ENCODE measurements at places on chromosomes 1 and 21.

- no peak for DNase-seq
Observed at GRCh38 chr1:55544826-55545225, 329.7 kb upstream of the USP24 start.

GRCh38 chr1:106233511-106233910 is 823.0 kb upstream of the PRMT6 start:
- no peak for DNase-seq

GRCh38 chr1:169884634-169885033 is 9.1 kb downstream of the SCYL3 start:
- DNase-seq: no peak

- DNase-seq: no peak
Observed at GRCh38 chr21:44649521-44650100, 3.4 kb downstream of the KRTAP10-11 start.

- no peak for DNase-seq
Observed at GRCh38 chr1:212667223-212668139, 32.2 kb downstream of the BATF3 start.

GRCh38 chr1:213374369-213374768 is 323.3 kb downstream of the RPS6KC1 start:
- DNase-seq: no peak

GRCh38 chr1:204678721-204679475 is 6.6 kb downstream of the LRRN2 start:
- no peak for DNase-seq

DNA sequence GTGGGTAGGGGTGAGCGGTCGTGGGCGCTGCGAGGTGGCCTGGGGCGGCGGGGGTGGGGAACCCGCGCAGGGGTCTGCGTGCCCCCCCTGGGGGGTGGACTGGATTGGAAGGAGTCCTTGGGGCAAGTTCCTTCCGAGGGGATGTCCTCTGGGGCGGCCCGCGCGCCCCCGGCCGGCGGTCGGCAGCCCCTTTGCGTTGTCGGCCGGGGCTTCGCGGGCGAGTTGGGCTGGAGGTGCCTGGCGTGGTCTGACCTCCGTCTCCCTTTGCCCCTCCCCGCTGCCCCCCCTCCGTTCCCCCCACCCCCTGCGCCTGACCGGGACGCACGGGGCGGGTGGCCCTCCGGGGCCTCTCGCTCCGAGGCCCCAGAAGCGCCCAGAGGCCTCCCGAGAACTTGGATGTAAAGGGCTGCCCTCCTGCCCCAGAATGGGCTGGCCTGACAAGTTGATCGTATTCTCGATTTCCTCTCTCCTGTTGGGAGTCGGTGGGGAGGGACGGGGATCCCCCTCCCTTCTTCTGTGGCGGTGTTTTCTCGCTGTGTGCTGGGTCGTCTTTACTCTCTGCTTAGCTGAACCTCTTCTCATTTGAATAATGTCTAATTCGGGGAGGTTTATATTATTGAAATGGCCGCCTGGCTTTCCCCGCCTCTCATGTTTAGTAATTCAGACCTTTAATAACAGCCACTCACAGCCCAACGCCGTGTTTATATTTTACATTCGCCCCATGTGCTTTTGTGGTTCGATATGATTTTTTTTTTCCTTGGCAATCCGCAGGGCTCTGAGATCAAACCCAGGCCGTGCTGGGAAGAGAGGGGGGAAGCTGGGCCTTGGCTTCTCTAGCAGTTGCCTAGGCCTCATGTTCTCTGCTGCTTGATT is 1.3 kb downstream of the POU2F1 start:
- no peak for DNase-seq

DNA sequence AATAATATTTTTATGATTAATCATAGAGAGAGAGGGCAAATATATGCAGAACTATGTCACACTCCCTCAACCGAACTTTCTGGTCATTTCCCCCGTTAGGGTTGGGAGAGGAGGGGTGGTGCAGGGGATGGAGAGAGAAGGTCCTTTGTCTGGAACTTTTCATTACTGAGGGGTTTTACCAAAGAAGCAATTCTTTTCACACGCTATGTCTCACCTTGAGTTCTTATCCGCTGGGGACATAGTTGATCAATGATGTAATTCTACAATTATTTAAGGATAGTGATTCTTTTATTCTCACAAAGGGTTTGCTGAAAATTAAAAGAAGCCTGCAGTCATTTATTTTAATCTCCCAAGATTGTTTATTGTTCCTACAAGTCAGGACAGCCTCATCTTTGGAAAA is 98.3 kb upstream of the RUNX1 start:
- DNase-seq: no peak

GRCh38 chr1:196951711-196952394 is 8.3 kb downstream of the CFHR2 start:
- no peak for DNase-seq

- DNase-seq: no peak
Observed at GRCh38 chr1:91872559-91873081, 13.3 kb downstream of the TGFBR3 start.

- DNase-seq: no peak
Observed at GRCh38 chr21:46610018-46610701, 5.3 kb upstream of the S100B start.

GRCh38 chr1:187157552-187157951 is 328.8 kb downstream of the PLA2G4A start:
- DNase-seq: no peak

- no peak for DNase-seq
Observed at GRCh38 chr1:81446000-81446669, 354.6 kb upstream of the ADGRL2 start.

DNA sequence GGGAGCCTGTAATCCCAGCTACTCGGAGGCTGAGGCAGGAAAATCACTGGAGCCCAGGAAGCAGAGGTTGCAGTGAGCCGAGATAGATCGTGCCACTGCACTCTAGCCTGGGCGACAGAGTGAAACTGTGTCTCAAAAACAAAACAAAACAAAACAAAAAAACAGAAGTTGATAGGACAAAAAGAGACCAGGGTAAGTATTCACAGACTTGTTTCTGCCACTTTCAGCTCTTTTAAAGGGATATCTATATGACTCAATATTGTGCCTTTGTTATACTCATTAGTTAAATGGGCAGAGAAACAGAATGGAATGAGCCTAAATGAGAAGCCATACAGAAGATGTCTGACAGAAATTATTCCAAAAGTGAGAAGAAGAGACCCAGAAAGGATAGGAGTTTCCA is 23.1 kb upstream of the ABL2 start:
- no peak for DNase-seq

GRCh38 chr1:219038398-219038797 is 135.3 kb upstream of the LYPLAL1 start:
- no peak for DNase-seq

DNA sequence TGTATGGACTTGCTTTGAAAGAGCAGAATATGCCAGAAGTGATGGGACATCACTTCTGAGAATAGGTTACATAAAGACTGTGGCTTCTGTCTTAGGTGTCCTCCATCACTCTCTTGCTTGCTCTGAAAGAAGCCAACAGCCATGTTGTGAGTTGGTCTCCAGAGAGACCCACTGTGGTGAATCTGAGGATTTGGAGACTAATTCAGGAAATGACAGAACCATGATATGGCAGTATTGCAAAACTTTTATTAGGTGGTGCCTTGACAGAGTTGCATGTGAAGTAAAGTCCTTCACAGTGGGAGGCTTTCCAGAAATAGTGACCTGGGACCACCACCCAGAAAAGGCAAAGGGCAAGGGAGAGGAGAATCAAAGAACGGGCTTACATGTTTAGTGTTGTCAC is 628.6 kb downstream of the KCNT2 start:
- no peak for DNase-seq

DNA sequence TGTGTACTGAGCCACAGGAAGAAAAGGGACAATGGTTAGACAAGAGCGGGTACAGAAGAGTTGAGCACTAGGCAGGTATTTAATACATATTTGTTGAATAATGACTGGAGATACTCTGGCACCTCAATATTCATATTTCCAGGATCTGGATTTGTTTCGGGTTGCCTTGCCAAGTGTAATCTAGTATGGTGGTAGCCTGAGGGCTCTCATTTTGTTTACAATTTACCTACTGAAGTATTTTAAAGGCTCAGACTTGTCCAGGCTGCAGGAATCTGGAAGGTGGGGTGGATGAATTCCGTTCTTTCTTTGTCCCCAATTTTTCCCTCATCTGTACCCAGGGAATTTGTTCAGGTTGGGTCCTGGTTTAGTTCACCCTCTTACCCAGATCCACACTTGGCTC is 95.0 kb downstream of the CACHD1 start:
- no peak for DNase-seq

DNA sequence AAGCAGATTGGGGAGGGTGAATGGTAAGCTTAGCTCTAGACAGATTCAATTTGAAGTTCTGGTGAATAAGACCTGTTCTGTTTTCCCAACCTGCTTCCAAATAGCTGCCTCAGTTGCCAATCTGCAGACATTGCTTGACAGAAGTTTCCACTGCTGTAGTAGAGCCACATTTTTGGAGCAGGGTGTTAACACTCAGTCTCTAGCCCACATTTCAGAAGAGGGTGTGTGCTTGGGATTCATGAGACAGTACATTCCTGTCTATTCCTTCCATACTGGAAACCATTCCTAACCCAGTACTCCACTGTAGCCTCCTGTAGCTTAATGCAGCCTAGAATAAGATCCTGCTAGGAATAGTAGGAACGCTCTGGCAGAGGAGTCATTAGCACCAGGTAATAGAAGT is 450.5 kb downstream of the NUF2 start:
- DNase-seq: no peak

DNA sequence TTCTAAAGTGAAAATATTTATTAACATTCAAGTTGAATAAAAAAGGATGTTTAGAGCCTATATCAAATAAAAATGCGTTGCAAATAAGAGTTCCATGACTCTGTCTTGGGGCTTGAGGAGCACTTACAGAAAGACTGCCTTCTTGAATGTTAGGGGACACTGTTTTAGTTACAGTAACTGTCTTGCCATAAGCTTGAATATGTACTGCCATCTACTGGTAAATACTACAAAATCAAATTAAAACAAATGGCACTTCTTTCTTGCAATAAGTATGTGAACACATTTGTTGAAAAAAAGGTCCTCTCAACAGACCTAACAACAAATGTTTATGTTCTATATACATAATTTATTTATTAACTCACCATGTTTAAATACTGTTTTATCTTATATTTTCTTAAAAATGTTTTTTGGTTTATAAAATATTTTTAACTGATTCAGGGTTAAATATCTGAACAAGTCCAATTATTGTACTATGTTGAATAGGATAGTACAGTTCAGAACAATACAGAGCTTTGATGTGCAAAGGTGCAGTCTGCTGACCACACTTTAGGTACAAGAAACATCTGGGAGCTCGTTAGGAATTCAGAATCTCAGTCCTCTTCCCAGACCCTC is 199.5 kb downstream of the LRRIQ3 start:
- peak; percentile 28 for DNase-seq

DNA sequence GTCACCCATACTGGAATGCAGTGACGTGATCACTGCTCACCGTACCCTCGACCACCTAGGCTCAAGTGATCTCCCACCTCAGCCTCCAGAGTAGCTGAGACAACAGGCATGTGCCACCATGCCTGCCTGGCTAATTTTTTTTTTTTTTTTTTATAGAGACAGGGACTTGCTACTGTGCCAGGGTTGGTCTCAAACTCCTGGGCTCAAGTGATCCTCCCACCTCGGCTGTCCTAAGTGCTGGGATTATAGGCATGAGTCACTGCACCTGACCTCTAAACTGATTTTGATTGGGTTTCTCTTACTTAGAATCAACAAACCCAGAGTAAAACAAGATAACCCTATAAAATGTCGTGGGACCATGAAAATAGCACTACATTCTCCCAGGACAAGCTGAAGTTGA is 112.0 kb downstream of the UBE2U start:
- no peak for DNase-seq

- no peak for DNase-seq
Observed at GRCh38 chr1:2431518-2431917, 19.2 kb upstream of the PEX10 start.

DNA sequence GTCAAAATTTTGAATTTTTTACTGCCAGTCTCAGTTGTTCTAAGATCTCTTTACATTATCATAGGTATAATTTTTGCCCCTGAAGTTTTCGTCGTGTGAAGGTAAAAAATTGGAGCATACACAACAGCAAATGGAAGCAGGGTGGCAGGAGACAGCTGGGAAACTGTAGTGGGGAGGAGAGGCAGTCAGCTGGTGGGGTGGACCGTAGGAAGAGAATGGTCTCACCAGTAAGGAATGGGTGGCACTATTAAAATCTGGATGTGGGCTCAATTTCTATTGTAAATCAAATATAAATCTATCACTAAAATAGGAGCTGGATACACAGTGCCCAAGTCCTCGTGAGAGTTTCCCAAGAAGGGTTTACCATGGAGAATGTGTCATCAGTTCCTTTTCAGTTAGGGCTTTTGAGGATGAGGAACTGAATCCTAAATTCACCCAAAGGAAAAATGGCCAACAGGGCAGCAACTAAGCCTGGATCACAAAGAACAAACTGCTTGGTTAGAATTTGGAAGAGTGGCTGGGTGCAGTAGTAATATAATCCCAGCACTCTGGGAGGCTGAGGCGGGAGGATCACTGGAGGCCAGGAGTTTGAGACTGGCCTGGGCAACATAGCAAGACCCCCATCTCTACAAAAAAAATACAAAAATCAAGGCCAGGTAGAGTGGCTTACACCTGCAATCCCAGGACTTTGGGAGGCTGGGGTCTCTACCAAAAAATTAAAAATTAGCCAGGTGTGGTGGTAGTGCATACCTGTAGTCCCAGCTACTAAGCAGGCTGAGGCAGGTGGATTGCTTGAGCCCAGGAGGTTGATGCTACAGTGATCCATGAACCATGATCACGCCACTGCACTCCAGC is 10.5 kb upstream of the IRF2BP2 start:
- DNase-seq: no peak

GRCh38 chr1:39645411-39646043 is 6.1 kb upstream of the HEYL start:
- no peak for DNase-seq

GRCh38 chr1:62382658-62382955 is 54.2 kb upstream of the USP1 start:
- no peak for DNase-seq

GRCh38 chr21:25980710-25981109 is 189.9 kb downstream of the APP start:
- DNase-seq: no peak

DNA sequence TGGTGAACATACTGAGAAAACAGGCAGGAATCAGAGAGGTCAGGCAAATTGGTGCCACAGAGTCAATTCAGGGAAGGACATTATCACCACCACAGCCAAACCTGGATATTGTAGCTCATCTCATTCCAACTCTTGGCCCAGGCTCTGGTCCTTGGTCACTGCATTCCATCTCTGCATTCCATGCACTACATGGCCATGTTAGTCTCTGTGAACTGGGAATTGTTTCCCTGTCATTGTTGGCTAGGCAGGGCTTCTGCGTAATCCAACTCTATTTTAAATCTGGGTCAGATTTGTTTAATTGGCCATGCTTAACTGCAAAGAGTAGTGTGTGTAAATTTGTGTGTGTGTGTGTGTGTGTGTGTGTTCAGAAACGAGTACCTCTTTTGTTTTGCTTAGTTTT is 837.6 kb upstream of the ADAMTS5 start:
- no peak for DNase-seq

GRCh38 chr1:93374334-93375106 is 28.8 kb downstream of the DR1 start:
- DNase-seq: no peak

All from NCI-H1417 treated with DMSO at 0.1 percent for 48 hours (cell line).